ENCODE measurements at places on chromosomes 3 and 15.

DNA sequence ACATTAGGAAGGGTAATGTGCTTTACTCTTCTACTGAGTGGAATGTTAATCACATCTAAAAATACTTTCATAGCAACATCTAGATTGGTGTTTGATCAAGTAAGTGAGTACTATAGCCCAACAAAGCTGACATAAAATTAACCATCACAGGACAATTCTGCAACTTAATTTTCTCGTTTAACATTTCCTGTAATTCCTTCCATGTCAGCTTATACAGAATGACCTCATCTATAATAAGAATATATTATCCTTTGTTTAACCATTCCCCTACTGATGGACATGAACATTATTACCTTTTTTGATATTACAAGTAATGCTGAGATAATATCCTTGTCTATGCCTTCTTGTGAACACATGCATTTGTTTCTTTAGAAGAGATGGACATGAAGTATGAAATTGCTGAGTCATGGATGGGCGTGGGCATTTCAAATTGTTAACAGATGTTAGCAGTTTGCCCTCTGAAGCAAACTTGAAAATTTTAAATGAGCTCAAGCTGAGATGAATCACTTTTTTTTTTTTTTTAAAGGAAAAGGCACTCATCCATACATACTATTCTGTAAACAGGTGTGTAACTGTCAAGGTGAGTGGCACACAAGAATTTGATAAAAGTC is 85.1 kb downstream of the OXNAD1 start:
- no peak for DNase-seq

GRCh38 chr3:1227111-1227510 is 134.3 kb downstream of the CNTN6 start:
- no peak for DNase-seq

GRCh38 chr3:53384465-53385423 is 37.4 kb upstream of the DCP1A start:
- no peak for DNase-seq

DNA sequence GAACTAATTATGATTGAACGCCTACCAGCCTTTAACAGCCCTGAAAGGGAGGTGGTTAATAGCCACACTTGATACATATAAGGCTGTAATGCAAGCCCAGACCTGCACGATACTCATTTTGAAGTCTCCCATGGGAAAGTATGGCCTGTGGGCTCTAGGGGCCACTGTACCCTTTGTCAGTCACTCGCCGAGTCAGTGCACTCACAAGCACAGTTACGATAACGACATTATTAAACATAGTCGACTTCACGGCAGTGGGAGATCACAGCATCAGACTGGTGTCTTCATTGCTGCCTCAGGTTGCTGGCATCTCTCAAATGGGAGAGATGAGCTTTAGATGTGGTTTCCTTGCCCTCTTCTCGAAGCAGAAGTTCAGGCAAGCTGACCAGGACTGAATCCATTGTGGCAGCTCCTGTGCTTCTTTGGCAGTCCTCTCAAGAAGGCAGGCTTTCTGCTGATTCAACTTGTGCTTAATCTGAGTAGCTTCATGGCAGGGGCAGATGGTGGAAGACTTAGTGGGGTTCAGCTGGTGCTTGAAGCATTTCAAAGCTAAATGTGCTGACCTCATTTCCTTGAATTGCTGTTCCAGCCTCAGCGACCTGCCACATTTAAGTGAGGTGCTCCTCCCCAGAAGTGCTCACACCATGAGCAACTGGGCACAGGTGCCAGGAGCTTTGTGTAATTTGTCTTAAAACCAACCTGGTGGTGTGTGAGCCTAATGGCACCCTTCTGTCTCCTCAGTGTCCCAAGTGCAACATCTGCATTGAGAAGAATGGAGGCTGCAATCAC is 15.8 kb upstream of the P4HTM start:
- DNase-seq = no peak

GRCh38 chr3:151909681-151910405 is 36.4 kb downstream of the SUCNR1 start:
- no peak for DNase-seq

- DNase-seq = no peak
These were observed 617.1 kb downstream of the NR2F2 start for GRCh38 chr15:96947296-96948229.

GRCh38 chr15:95160316-95160715 is 929.0 kb downstream of the MCTP2 start:
- DNase-seq = no peak

DNA sequence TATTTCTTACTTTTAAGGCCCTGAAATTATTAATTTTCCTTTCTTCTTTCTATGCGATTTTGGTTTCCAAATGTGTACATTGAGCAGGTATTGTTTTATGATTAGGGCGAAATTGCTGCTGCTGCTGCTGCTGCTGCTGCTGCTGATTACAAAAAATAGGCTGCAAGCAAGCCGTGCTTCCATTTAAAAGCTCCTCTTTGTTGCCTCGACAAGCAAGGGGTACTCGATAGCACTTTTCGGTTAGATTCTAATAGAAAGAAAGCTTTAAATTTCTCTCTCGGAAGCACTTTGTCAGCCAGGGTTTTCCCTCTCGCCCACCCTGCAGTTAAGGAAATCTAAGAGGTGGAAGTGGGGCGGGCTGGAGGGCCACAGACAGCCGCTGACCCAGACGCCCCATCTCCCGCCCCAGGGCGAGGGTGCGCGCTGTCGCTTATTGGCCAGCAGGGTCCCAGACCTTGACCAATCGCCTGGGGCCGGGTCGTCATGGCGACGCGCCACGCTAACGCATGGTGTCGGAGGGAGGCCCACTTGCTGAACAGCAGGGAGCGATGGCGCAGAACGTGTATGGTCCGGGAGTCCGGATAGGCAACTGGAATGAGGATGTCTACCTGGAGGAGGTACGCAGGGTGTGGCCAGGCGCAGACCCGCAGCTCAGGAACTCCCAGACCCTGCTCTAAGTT is at the start of gene CFAP161:
CFAP161 (plus strand) TSS at position 489 of the 680 bp plus-strand sequence; CDS start at position 549, 60 bp downstream.
- peak; percentile 92 for DNase-seq

DNA sequence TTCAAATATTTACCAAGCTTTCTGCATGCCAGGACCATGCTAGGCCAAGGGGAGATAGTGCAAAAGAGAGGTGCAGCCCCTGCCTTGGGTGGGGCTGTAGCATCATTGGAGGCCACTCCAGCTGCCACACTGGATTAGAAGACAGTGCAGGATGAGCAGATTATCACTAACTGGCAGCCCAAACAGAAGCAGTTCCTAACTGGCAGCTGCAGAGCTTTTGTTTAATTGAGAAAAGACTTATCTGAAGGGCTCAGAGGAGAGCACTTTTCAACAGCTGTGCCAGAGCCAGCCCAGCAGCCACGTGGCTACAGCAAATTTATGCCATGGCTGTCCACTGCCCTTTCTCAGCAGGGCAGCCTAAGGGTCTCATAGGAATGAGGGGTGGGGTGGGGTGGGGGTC is 13.5 kb upstream of the ACSBG1 start:
- no peak for DNase-seq

DNA sequence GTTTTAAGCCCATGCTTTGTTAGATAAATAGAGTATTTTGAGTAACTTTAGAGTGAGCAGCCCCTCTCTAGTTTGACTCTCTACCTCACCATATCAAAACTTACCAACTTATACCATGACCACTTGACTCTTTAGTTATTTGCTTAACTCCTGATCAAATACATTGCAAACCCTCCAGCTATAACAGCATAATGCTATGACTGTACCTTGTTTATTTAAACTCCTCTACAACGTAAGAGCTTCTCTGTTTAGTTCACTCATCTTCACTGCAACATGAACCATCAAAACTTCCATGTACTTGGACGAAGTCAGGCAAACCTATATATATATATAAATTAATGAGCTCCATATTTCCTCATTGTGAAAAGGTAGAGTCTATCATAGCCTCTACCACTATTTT is 218.2 kb downstream of the DPH6 start:
- no peak for DNase-seq

DNA sequence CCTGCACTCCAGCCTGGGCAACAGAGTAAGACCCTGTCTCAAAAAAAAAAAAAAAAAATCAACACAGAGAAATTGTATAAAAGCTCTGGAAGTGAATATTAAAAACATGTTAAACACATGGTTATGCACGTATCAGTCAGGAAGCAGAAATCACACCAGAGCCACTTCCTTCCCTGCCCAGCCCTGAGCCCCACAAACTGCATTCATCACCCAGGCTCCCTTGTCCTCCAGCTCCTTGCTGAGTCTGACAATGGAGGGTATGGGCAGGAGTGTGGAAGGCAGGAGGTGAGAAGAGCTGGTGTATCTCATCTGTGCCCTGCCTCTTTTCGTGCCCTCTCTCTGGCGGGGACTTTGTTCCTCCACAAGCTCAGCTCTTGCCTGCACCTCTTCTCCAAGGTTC is 12.1 kb upstream of the LOXL1 start:
- DNase-seq = no peak

DNA sequence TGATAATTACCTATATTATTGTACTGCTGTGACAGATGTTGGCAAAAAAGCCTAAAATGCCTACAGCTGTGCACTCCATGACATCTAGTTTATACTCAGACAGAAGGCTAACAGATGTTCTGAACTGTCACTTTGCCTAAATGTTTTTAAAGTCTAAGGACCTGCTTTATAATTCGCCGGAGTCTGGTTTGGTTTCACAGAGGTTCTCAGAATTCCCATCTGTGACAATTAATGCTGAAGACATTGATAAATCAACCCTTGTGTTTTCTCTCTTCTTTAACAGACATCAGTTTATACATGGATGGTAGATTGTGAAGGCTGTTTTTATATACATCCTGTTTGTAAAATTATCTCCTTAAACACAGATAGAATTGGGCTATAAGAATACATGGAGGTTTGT is 19.8 kb upstream of the SOX2 start:
- DNase-seq = no peak

GRCh38 chr3:46349484-46350261 is 4.2 kb upstream of the CCR2 start:
- no peak for DNase-seq

GRCh38 chr3:5022187-5022965 is 43.1 kb downstream of the BHLHE40 start:
- DNase-seq = no peak

GRCh38 chr3:11447584-11448200 is 175.5 kb downstream of the ATG7 start:
- DNase-seq = no peak

DNA sequence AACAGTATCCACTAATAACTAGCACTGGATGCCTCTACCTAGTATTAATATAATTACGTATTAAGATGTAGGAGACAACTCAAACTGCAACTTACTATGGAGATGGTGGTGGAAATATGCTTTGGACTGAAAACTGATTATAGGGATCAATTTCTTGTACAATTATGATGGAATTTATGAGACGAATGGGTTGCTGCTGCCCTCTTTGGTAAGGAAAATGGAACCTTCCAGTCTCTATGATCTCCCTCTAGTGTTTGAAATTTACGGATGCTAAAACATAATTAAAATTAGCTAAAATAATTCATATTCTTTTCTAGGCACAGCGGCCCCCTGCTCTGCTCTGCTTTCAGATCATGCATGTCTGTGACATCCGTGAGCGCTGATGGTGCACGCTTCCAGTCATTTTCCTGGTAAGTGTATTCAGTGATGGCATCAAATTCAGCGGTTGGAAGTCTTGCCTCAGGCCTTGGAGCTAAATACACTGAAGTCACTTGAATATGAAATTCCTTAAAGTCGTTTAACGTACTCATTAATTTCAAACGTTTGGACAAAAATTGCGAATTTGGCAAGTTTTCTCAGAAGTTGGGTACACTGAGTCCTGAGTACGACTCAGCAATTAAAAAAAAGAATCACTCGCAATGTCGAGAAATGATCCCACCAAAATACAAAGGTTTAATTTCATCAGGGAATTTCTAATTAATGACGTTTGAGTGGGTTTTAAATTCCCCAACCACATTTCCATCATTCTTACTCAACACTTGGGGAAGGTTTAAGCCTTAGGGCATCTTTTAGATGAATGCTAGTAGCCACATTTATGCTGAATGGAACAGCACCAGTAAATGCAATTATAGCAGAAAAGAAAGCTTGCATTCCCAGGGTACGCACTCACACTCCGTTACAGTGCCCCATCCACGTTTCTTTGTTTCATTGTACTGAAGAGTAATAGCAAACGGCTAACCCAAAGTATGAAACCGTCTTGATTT is 132.6 kb downstream of the NR2F2 start:
- DNase-seq = no peak

DNA sequence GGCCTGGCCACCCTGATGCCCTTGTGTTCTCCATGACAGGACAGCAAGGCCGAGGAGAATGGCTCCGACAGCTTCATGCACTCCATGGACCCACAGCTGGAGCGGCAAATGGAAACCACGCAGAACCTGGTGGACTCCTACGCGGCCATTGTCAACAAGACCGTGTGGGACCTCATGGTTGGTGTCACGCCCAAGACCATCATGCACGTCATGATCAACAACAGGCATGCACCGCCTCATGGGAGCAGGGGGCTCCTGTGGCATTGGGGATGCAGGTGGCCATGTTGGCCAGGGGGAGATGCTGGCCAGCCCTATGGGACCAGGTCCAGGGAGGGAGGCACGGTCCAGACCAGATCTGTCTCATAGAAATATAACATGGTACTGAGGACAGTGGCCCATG is 62.9 kb downstream of the GOLGA8B start:
- DNase-seq = no peak

DNA sequence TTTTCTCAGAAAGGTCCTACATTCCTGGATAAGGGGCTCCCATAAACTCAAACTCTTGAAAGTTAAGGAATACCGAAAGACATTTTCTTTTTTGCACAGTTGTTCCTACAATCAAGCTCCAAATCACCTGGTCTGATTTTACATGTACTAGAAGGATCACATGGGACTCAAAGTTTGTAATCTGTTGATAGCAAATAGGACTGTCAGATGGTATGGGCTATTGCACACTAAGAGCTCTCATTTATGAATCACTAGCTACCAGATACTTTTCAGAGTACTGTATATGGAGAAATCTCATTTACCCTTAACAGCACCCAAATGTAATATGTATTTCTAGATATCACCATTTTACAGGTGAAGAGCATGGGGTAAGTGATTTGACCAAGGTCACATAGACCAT is 49.5 kb upstream of the CMSS1 start:
- no peak for DNase-seq

DNA sequence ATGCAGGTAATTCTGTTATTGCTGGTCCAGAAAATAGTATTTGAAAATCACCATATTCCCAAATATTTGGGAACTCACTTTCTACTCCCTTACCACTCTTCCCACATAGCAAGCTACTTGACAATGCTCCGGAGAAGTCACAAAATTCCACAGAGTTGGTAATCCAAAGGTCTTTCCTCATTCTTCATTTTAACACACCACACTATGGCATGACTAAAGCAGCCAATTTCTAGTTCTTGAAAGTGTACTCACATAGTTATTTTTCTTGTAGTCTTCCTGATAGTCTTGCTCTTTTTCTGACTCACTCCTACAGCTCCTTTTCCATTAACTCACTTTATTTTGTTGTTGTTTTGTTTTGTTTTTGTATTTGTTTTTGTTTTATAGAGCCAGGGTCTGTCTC is 67.2 kb downstream of the MYO9A start:
- DNase-seq = no peak
